ENCODE measurements at places on chromosomes 7 and 10.

GRCh38 chr7:43790834-43791233 lies 32.4 kb downstream of the BLVRA start:
- DNase-seq: no peak

- no peak for DNase-seq
These were observed 121.2 kb downstream of the EMX2 start for GRCh38 chr10:117663750-117664149.

DNA sequence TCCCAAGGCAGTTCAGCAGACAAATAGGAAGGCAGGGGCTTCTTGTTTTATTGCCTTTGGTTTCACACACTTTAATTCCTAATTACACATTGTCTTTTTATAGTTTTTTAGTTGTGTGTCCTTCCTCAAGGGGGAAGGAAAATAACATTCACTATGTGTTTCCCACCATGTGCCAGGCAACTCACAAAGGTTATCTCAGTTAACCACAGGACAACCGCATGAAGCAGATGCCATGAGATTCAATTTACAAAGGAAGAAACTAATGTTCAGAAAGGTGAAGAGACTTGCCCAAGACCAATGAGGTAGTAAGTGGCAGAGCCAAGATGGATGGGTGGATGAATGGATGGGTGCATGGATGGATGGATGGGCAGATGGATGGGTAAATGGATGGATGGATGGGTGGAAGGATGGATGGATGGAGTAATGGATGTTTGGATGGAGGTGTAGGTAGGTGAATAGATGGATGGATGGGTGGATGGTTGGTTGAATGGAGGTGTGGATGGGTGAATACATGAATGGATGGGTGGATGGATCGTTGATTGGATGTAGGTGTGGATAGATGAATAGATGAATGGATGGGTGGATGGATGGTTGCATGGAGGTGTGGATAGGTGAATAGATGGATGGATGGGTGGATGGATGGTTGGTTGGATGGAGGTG lies 77.9 kb downstream of the ARHGAP22 start:
- DNase-seq: no peak

GRCh38 chr10:110903280-110904278 lies 15.4 kb downstream of the BBIP1 start:
- DNase-seq: no peak

GRCh38 chr7:7920481-7920880 lies 48.1 kb upstream of the GLCCI1 start:
- peak; percentile 64 for DNase-seq

DNA sequence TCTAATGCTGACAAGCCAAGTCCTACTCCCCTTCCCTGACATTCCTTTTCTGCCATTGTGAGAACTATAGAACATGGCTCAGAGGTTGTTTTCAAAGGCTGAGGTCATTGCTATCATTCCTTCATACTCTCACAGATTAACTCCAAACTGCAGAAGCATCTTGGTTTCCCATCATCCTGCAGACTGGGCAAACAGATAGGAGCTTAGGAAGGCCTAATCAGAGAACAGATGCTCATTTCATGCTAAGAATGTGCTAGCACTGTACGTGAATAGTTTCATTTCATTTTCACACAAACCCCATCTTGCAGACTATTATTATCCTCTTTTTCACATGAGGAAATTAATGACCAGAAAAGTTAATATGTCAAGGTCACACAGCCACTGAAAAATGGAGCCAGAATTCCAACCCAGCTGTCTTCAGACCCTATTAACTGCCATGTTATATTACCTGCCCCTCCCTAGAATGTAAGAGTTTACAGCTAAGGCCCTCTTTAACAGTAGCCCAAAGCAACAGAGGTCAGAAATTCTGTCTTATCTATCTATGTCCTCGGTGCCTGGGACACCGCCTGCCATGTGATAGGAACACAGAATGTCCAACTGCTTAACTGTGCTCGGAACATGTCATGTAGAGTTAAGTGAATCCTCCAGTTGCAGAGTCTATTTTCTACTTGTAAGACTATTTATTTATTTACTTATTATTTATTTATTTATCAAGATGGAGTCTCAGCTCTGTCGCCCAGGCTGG lies 2.9 kb upstream of the LCOR start:
- DNase-seq: no peak

GRCh38 chr7:70693686-70694433 lies 438.1 kb upstream of the GALNT17 start:
- DNase-seq: peak; percentile 57

- no peak for DNase-seq
These were observed 64.0 kb downstream of the DKK1 start for GRCh38 chr10:52378124-52378523.

DNA sequence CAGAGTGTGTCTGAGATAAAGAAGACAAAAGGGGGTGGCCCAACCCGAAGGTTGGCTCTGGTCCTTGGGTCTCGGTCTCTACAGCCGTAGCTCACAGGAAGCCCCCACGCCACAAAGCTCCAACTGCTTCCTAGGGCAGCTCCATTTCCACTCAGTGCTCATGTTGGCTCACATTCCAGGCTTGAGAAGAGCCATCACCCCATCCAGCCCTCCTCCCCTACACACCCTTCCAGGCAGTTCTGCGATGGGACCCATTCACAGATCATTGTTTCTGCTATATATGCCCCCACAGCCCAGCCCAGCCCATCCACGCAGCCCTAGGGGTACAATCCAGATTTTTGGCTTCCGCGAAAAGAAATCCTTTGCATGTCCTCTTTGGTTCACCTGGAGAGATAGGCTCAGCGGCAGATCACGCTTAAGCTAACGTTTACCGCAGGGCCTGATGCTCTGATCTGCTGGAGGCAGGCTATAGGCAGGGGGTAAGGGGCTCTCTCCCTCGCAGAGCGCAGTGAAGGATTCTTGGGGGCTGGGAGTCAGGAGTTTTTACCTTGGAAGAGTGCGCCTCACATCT lies 6.2 kb upstream of the HOXA11 start:
- no peak for DNase-seq

DNA sequence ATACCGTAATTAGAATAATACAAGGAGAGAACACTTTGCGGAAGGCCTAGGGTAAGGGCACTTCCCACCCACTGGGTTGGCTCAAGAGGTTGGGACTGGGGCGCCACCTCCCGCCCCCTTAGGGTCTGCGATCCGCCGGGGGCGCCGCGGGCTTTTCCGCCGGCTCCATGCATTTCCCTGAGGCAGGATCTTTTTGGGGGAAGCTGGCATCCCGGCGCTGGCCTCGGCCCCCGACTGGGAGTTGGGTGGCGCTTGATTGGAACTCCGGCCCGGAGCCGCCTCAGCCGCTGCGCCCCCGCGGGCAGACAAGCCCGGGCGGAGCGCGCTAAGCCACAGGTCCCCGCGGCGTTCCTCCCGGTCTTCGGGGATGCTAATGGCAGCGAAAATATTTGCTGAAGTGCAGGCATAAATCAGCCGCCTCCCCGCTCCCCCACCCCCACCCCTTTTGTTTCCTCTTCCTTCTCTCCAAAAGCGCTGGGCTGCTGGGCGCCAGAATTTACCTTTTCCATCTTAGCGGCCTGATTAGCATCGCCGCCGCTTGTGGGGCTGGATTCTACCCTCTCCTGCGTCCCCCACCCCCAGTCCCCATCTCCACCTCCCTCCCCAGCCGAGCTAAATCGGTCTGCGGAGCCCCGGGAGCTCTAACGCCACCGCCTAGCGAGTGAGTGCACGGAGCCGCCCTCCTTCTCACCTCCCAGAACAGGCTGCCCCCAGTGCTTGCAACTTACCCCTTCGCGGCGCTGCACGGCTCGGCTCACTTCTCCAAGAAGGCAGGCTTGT lies 5.1 kb downstream of the UNC5B start:
- DNase-seq: no peak

DNA sequence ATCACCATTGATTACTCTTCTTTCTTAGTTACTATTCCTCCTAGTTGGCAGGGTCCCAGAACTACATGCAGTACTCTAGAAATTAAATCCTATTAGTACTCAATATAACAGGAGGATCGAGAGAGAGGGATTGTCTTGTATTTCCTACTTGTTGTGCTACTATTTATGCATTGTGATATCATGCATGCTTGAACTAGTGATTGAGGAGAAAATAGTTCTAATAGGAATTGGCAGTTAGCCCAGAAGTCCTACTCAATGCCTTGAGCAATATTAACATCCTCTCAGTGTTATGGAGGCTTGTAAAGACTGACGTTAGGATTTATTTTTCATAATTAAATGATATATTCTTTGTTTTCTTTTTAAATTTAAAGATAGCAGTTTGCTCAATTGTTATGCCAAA lies 67.4 kb downstream of the FOXP2 start:
- DNase-seq: peak; percentile 29

DNA sequence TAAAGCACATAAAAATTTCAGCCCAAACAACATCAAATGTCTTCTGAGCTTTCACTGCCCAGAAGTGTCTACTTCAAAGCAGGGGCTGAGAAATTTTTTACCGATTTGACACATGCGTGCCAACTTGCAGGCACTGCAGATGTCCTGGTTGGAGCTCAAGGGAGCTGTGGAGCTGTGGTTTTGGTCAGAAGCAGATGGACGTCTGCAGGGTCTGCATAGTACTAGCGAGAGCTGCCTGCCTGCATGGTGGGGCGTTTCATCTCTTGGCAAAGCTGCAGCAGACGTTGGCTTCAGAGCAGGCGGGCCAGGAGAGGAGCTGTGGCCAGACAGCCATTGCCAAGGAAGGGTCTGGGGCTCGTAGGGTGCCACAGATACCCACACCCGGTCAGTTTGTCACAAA lies 296.7 kb downstream of the GLRX3 start:
- DNase-seq: no peak

- DNase-seq: no peak
These were observed 9.3 kb upstream of the HUS1 start for GRCh38 chr7:47988496-47989386.
